LHCN-M2 (cell line): ENCODE measurements at places on chromosomes 13 and 19. TPM values are rescaled to one million over a fixed set of nuclear protein-coding genes. Genes with fewer than 3 reads are reported as not detected.

DNA sequence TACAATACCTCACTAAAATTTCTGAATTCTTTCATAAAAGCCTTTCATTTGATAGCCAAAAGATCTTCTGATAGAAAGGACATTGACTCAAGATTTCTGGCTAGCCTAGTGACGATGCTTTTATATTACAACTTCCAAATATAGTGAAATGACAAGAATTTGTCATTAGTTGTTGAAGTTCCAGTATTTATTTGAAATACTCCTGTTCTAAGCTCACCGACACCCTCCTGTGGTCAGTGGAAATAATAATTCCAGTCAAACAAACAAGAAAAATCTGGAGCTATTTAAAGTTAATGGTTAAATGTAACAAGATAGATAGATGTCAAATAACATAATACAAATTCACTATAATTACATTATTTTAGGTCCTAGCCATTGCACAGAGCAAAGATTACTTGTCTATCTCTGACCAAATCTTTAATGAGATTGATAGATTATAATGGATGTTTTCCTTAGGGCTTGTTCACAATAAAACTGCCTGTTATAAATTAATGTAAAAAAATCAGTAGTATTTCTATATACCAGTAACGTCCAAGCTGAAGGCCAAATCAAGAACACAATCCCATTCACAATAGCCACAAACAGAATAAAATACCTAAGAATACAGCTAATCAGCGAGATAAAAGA lies 195.5 kb downstream of the RGCC start:
- DNase-seq, result peak; percentile 63

GRCh38 chr13:108227651-108228272 lies 9.6 kb downstream of the ABHD13 start:
- DNase-seq, result peak; percentile 36

DNA sequence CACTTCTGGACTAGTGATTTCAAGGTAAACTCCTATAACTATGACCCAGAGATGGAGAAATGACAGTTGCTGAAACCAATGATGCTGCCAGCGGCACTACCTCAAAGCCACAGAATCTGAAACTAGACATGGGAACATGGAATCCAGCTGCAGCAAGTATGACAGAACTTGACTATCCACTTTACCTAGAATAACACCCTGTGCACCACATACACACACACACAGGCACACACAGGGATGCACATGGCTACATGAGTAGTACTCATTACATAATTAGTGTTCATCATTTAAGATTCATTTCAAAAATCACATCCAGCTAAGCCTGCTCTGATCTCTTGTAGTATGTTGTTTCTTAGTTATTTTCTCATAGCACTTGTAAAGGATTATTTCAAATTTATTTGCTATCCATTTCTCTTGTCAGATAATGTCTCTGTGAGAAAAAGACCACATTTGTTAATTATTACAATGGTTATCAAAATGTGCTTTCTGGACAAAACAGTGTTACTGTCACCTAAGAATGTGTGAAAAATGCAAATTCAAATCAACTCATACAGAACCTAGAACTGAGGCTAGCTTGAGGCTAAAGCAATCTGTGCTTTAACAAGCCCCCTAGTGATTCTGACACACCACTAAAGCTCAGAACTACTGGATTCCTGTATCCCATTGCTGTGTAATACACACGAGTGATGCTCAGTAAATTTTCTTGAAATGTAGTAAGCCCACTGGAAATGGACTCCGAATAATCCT lies 59.4 kb downstream of the WTIP start:
- no peak for DNase-seq

NTF4 gene
- not detected in 2 replicates for total RNA-seq

KLK13 gene
- total RNA-seq, result not detected in 2 replicates

RASL11A gene
- 1.9 and 3.8 TPM in 2 replicates for total RNA-seq

GRCh38 chr19:4233282-4233853 lies 4.0 kb downstream of the EBI3 start:
- peak; percentile 44 for DNase-seq

PTH2 gene
- not detected in 2 replicates for total RNA-seq

THSD8 gene
- not detected in 2 replicates for total RNA-seq

GRCh38 chr19:18798384-18799352 lies 7.6 kb upstream of the COMP start:
- DNase-seq, result no peak

DNA sequence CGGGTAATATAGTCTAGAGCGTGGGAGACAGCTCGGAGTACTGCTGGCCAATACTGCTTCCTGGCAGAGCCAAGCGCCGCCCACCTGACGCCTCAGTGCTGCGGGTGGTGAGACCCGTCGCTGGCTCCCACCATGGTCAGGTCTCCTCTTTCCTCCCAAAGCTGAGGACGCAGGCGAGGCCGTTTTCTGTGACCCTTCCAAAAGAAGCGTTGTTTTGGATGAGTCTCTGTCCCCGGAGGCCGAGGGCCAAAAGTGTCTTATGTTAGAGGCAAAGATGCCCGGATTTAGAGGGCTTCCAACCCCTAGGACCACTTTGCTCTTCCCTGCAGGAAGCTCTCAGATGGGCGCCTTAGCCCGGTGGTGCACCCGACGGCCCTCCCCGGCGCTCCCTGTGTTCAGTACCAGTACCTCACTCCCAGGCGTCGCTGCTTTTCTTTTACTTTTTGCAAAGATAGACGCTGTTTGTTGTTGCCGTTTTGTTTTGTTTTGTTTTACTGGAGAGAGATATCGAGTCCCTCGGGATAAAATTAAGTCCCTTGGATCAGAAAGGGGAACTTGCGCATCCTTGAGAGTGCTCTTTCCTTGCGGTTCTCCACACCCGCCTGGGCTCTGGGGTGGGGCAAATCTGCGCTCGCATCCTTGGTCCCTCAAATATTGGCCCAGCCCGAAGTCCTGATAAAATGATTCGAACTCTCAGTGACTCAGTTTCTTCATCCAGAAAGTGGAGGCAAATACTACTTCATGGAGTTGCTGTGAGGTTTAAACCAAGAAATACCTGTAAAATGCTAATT lies 7.0 kb downstream of the PDX1 start:
- DNase-seq, result no peak

DNA sequence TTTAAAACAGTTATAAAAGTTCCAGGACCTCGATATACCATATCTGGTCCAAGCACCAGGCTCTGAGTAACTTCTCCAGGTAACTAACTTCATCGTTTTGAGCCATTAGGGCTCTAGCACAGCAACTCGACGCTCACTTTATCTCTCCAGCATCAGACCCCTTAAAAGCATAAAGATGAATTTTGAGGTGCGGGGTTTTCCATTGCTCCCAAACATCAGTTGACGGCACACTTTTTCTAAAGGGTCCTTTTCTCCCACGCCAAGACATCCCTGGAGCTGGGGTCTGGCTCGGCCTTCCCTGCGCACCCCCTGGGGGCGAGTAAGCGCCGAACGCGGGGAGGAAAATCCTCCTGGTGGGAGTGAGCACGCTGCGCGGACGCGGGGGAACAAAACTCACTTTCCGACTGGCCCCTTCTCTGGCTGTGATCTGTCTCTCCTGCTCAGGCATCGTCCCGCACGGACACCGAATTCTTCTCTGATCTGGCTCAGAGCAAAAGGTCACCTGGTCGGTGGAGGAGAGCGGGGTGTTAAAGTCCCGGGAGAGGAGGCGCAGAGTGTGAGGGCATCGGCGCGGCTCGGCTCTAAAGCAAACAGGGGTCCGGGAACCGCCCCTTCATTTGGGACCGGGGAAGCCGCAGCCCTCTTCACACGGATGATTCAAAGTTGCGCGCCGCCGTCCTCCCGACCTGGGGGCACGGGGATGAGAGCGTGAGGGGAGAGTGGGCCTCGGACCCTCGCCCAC lies at the start of gene ATP7B:
Gene ATP7B (minus strand): TSS at position 561 of the 742 bp plus-strand sequence. CDS start 113 bp downstream, at position 448.
- no peak for DNase-seq
